NCI-H226 (cell line): ENCODE measurements at places on chromosomes 1 and 21.

GRCh38 chr1:15287035-15287979 is 40.3 kb downstream of the FHAD1 start:
- DNase-seq, result no peak

DNA sequence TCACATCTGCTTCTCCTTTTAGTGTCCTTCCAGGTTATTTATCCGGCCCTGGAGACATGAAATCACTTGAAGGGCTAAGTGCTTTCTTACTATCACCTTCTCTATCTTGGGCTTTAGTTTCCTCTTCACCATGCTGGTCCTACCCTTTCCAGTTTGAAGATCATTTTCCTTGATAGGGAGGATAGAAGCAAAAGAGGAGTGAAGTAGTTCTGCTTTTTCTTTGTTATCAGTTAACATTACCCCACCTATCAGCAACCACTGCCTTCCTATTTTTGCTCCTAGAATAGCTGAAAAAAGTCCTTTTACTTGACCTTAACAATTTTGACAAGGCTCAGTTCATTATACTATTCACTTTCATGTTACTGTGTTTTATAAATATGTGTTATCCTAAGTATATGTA is 19.4 kb downstream of the RGL1 start:
- DNase-seq, result no peak

DNA sequence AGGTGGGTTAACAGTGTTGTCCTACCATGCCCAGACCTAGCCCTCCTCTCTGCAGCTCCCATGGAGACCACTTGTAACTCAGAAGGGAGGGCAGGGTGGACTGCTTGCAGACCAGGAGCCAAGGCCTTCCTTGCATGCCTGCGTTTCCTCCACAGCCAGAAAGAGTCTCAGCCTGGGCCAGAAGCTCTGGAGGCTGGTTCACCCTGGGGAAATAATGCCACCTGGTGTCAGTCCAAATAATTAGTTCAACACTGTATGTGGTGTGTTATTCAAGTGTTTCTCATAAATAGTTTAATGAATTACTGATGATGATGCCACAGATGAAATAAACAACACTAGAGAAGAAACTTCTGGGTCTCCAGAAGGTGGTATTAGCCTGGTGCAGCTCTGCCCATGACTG is 16.9 kb upstream of the VANGL1 start:
- DNase-seq, result no peak

- DNase-seq, result no peak
Observed at GRCh38 chr1:31434101-31434871, 21.3 kb downstream of the SERINC2 start.

DNA sequence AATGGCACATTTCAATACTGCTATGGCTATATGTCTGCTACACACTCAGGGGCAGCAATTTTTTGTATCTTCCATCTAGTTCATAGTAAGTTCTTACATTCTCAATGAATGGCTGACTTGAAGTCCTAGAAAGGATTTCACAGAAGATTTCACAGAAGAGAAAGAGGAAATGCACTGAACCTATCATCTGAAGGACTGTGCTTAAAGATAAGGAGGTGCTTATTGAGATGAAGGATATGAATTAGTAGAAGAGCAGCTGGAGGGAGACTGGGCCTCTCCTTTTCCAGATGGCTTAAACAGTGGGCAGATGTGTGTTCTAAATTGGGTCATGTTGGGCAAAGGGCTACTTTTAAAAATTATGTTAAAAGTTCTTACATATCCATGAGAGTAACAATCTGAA is 14.6 kb downstream of the ADAR start:
- no peak for DNase-seq

GRCh38 chr1:167681024-167681423 is 40.8 kb upstream of the MPZL1 start:
- DNase-seq, result no peak

DNA sequence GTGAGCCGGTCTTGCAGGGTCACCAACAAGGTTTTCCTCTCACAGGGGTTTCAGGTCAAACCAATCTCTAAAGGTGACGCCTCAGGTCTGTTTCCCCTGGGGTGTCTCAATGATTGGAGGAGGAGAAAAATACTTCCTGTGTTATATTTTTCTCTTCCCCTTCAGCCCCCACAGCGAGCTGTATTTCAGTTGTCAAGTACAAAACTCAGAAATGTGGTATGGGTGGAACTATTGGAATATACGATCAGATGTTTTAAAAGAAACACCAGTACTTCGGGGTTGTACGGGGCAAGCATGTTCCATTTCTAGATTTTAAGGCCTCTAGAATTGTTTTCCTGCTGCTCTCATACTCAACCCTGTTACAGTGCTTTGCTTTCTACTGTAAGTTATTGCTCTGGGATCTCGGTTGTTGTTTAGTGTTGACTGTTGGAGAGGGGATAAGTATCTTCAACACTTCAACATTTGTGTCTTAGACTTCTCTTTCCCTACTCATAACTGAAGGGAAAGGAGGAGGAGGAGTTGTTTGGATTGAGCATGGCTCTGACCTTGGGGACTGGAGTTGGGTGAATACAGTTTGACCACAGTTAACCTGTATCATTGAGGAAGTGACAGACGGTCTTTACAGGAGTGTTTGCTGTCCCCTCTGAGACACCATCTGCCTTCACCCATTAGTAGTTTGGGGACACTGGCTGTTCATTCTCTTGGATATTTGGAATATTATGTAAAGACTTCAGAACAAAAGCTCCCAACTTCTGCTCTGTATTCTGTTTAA is 2.0 kb downstream of the MAPKAPK2 start:
- DNase-seq, result no peak

DNA sequence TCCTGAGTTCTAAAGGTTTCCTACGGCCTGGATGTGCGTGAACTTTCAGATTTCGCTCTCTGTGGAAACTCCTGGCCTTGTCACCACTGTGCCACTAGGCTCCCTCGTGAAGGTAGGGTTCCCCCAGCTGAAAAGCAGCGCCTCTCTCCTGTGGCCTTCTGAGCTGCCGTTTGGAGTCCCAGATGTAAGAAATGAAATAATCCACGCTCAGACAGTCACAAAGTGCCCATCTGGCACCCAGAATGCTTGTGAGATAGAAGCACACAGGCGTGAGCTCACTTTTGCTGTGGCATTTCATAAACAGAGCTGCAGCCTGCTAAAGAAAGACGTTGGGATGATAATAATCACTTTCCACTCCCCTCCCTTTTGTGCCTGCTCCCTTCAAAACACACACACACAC is 65.8 kb downstream of the LMO4 start:
- DNase-seq, result no peak

DNA sequence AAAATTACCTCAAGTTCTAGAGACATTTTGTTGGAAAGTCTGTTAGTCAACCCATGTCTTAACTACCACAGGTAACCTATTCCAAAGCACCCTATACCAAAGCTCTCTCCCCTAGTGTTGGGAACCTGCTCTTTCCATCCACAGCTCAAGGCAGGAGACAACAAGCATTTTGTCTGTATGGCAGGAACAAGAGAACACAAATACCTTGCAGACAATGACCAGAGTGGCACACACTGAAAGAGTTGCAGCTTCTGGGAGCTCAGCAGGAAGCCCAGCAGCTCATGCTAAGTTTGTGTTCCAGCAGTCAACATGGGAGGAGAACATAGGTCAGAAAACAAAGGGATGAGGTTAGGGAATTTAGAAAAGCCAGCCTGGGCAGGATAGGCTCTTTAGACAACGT is 300.8 kb downstream of the HHIPL2 start:
- DNase-seq, result no peak

GRCh38 chr1:101128211-101128727 is 102.7 kb upstream of the DPH5 start:
- DNase-seq, result no peak

- no peak for DNase-seq
Observed at GRCh38 chr21:27292229-27292628, 325.3 kb upstream of the ADAMTS5 start.

DNA sequence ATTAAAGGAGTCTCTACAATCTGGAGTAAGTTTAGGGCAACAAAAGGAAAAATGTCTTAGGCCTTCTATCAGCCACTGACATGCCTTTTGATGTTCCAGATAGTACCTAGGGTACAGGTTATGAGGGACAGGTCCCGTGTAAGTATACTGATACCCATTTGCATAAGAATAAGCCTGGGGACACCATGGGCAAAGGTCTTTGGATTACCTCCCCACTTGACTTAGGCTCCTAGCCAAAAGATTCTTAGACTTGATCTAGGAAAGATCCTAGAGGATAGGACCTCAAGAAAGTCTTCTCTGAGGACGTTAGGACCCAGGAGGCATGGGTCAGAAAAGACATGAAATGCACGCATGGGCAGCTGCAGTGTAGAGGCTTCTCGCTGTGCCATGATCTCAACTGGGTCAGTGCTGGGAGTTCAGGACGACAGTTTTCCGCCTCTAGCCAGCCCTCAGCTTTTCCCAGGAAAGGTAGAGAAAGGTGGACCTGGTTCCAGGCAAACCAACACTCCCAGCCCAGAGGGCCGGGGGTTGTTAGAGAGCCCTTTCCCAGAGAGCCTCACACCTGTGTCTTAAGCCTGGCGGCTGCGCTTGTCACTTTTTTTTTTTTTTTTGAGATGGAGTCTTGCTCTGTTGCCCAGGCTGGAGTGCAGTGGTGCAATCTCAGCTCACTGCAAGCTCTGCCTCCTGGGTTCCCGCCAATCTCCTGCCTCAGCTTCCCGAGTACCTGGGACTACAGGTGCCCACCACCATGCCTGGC is 26.6 kb downstream of the MSTO1 start:
- no peak for DNase-seq

DNA sequence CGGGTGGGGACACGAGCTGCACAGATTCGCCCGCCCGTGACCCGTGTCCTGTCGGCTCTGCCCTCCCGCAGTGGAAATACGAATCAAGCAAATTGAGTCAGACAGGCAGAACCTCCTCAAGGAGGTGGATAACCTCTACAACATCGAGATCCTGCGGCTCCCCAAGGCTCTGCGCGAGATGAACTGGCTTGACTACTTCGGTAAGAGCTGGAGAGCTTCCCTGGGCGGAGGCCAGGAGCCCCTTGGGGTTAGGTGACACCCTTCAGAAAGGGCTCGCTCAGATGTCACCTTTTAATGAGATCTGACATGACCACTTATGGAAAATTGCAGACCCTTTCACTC is 489 bp downstream of the CDCA8 start:
- no peak for DNase-seq

DNA sequence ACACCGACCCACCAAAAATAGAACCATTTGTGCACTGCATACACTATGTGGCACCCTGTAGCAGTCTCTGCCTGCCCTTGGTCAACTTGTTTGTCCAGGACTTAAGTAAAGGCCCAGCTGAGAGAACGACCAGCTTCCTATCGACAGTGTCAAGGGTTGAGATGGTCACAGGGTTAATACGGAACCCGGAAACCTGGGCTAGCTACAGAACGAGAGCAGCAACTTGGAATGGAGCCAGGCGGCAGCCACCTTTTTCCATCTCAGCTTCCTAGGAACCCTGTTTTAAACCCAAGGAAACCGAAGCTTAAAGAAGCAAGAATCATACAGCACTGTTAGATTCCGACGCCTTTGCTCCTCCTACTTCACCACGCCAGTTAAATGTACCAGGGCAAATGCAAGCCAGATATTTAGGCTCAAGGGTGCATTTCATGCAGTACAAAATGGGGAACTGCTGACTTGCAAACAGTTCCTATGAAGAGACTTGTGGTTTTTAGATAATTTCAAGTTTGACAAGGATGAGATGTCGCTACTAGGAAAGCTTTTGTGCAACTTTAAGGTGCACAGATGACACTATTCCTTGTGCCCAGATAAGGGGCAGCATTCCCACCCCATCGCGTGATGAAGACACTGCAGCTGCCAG is 35.5 kb downstream of the SLC66A1 start:
- DNase-seq, result no peak
